ENCODE measurements at places on chromosomes 16 and 17.

- peak; percentile 32 for DNase-seq
Measured at GRCh38 chr17:68349157-68349556, 57.9 kb downstream of the ARSG start.

DNA sequence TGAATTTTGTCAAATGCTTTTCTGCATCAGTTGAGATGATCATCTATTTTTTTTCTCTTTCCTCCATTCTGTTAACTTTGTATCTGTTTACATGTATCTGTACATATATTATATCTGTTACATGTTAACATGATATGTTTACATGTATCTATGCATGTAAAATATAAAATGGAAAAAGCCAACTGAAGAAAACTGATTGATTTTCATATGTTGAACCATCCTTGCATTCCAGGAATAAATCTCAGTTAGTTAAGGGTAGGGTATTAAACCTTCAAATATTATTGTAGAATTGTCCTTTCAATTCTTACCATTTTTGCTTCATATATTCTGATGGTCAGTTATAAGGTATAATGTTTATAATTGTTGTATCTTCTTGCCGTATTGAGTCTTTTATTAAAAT, 336.1 kb downstream of the ZFHX3 start:
- no peak for DNase-seq

- no peak for DNase-seq
Measured at GRCh38 chr17:81931557-81932332, 4.2 kb upstream of the MAFG start.

DNA sequence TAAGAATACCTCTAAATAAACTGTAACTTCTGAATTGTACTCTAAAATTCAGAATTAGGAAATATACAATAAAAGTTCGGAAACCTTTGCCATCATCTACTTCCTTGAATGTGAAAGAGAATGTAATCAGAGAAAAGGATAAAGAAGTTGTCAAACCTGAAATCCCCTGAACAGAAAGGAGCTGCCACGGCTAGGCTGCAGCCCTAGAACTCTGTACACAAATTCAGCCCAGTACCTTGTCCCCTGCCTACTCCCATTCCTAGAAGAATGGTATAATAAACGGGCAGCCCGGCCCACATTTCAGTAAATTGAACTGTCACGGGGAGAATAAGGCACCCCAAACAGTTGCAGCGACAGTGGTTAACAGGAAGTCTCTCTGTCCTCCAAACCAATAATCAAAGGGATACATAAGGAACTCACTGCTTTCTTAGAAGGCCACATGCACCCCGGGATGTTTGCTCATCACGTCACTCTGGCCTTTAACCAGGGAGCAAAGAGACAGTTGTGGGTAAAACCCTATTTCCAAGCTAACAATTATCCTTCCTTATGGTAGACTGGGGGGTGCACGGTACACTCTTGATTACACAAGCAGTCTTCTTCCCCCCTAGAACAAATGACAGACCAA, 24.3 kb upstream of the RFFL start:
- no peak for DNase-seq

DNA sequence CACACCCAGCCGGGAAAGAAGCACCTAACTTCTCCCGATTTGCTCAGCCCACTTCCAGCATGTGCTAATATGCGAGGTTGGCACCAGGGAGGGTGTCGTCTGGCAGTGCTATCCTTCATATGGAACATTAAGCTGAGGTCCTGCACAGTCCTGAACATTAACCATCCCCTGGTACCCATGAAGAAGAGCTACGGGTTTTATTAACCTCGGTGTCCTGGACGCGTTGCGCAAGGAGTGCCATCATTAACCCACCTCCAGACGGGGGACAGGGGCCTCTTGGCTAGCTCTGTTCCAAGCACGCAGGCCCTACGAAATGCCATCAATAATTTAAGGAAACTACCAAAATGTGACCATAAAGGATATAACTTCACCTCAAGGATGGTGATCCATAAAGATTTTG, 193.5 kb downstream of the MAF start:
- DNase-seq = no peak

DNA sequence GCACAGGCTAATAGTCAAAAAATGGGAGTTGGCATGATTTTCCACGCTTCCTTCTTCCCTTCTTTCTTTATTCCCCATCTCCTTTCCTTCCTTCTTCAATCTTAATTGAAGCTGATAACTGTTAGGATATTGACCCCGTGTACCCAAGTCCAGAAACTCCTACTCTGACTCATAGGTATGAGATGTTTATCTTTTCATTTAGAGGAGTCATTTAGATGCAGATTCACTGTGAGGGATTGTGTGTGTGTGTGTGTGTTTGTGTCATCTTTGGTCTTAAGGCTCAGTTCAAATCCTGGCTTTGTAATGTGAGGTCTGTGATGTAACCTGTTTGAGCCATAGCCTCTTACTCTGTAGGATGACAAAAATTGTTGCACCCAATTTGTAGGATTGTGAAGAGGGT, 332.0 kb upstream of the MAF start:
- no peak for DNase-seq

DNA sequence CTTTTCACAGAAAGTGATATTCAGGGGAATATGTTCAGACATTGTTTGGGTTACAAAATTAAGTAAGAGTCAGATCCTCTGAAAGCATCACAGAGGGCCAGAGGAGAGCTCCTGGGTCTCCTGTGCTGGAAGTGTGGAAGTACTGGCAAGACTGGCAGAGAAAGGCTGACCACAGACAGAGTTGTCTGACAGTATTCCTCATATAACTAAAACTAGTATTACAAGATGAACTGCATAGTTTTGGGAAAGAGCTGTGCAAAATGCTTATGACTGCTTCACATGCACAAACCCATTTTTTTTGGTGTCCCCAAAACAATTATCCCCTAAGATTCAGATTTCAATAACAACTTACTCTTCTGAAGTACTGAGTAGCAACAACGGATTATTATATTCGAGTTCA, 35.2 kb downstream of the N4BP1 start:
- no peak for DNase-seq

DNA sequence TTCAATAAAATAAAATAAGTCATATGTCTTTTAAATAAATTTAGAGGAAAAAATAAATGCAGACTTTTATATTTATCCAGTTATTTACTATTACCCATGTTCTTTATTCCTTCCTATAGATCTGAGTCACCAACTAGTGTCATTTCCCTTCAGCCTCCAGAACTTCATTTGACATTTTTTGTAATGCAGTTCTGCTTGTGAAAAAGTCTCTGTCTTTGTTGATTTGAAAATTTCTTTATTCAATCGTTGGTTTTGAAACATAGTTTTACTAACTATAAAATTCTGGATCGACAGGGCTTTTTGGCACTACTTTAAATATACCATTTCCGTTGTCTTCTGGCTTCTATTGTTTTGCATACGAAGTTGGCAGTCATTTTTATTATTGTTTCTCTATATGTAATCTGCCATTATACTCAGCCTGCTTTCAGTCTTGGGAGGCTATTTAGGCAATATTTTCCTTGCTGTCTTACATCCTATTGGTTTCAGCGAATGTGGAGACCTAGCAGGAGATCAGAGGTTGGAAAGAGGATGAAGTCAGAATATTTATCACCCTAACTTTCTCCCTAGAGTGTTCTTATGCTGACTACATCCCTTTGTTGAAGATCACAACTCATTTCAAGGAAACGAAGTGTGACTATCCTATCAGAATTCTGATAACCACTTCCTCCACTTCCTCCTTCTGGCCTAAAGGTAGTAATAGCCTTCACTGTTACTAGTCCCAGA, 42.0 kb upstream of the SLC6A2 start:
- no peak for DNase-seq

DNA sequence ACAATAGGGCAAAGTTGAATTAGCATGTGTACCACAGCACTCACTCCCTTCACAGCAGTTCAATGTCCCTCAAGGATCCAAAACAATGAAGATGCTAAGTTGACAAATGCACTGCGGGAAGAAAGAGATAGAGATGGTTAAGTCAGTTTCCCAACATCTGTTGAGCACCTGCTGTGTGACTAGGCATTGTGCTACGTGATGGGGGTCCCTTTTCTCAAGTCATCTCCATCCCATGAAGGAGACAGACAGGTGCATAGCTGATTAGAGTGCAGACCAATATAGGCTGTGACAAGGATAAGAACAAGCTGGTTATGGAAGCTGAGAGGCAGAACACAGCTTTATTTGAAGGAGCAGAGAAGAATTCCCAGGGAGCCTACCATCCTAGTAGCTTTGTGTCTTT, 114.2 kb downstream of the HAPSTR1 start:
- no peak for DNase-seq

- DNase-seq = no peak
Measured at GRCh38 chr17:56624309-56624708, 30.8 kb downstream of the NOG start.

GRCh38 chr16:85455534-85455933, 157.6 kb upstream of the GSE1 start:
- DNase-seq = no peak

DNA sequence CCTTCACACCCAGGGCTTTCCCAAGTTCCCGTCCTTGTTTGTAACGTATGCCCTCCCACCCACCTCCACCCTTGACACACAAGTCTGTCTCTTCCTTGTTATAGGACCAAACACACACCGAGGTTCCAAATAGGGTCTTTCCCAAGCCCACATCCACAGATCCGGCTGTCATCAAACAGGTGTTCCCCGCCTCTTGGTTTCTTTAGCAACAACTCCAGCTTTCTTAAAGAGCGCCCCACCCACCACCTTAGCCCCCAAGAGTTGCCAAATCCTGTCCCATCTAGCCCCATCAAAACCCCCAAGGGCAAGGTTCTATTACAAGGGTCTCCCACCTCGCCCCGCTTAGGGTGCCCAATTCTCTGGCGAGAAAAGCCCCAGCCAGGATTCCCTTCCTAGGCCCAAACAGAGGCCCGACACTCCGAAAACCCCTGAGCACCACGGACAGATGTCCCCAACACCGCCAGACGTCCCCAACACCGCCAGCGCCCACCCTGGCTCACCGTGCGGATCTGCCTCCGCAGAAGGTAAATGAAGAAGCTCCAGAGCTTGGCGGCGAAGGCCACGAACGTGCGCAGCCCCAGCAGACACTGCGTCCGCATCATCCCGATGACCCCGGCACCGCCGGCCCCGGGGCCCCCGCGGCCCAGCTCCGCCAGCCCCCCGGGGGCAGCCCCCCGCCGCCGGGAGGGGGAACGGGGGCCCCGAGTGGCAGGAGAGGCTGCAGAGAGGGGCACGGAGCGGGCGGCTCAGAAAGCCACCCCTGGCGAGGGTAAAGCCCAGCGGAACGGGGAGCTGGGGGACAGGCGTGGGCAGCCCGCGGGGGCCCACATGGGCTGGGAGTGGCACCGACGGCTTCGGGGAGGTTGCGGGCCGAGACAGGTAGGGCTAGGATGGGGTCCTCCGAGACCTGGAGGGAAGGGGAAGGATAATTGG, 573 bp downstream of the CTDNEP1 start:
- DNase-seq = no peak

DNA sequence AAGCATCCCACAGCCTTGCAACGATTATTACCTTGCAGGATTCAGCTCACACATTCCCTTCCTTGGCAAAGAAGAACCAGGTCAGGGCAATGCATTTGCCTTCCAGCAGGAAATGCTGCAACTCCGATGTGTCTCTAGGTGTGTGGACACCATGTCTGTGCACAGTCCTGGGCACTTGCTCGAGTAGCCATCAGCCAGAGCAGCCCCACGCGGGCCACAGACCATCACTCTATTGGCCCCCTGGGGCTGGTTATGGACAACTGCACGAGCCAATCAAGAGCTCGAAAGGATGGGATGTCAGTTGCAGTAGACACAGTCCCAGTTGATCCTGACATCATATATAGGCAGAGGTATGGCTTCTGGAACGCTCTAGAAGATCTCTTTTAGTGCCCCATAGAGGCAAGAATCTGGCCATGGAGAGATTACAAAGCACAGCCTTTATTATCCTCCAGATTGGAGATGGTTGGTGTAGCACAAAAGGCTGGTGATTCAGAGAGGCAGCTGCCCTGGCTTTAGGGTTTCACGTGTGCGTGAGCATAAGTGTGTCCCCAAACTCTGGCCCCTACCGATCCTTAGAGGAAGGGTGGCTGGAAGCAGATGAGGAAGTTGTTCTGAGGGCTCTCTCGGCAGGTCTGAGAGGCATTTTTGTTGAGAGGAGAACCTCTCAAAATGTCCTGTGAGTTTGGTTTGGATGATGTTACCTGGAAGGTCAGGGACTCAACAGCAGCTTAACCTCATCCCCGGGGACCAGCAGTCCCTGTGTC, 403.8 kb downstream of the SEC14L1 start:
- no peak for DNase-seq

GRCh38 chr16:66167564-66168291, 198.8 kb upstream of the CDH5 start:
- DNase-seq = no peak

DNA sequence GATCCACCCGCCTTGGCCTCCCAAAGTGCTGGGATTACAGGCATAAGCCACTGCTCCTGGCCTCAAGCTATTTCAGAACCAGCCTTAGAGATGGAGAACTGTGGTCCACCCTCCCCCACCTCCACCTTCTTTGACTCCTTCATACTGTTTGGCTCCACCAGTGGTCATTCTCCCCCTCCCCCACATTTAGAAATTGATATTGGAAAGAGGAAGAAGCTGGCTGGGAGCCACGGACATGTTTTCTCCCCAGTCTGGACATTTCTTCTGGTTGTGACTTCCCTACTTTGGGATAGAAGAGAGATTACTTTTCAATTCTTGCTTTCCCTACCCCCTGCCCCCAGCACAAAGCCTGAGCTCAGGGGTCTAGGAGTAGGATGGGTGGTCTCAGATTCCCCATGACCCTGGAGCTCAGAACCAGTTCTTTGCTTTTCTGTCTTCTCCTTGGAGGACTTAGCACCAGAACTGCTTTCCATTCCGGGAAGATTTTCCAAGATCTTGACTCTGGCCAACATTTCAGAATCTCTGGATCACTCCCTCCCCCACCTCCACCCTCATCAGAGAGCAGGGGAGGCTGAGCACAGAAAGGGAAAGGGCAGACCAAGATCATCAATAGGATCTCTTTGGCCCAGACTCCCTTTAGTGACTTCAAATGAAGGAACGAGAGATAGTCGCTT, 16.3 kb downstream of the CAVIN1 start:
- no peak for DNase-seq

- no peak for DNase-seq
Measured at GRCh38 chr16:81384006-81384405, 60.6 kb upstream of the CMIP start.

DNA sequence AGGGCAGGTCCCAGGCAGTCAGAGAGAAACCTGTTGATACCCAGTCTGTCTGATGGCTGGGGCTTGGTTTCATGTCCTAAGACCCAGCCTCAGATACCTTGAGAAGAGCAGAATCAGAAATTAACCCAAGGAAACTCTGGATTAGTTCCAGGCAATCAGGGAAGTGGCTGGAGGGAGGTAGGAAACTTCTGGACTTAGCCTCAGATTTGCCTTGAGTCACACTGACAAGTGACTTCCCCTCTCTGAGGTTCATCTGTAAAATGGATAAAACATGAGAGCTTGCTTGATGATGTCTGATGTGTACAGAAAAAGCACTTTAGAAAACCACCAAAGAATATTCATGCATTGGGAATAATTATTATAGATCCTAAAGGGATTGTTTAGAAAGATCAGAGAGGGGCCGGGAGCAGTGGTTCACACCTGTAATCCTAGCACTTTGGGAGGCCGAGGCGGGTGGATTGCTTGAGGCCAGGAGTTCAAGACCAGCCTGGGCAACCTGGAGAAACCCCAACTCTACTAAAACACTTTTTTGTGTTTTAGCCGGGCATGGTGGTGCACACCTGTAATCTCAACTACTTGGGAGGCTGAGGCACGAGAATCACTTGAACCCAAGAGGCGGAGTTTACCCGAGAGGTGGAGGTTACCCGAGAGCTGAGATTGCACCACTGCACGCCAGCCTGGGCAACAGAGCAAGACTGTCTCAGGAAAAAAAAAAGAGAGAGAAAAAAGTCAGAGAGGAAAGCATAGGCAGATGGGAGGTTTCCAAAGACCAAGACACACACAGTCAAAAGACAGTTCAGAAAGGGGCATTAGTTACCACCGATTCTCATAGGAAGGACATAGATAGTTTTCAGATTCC, 3.8 kb downstream of the CIITA start:
- no peak for DNase-seq
